Myometrial cell (primary cell): ENCODE measurements at places on chromosomes 1 and 21. TPM values are rescaled to one million over a fixed set of nuclear protein-coding genes. Genes with fewer than 3 reads are reported as not detected.

The TNNT2 gene
- not detected in 2 replicates for total RNA-seq

The HES2 gene
- not detected in 2 replicates for total RNA-seq

The MYOG gene
- total RNA-seq = not detected in 2 replicates

The ZFYVE9 gene
- total RNA-seq = 16.1 and 17.5 TPM in 2 replicates

The RXRG gene
- not detected in 2 replicates for total RNA-seq

The SV2A gene
- 22.2 and 23.4 TPM in 2 replicates for total RNA-seq

The ALG14 gene
- 5.7 and 5.8 TPM in 2 replicates for total RNA-seq

The CHIT1 gene
- not detected in 2 replicates for total RNA-seq

The NUDC gene
- 90.2 and 98.4 TPM in 2 replicates for total RNA-seq

The LGR6 gene
- total RNA-seq = not detected in 2 replicates

The LIPI gene
- not detected in 2 replicates for total RNA-seq

The AMPD1 gene
- total RNA-seq = not detected in 2 replicates
